ENCODE measurements at places on chromosomes 6 and 20. TPM values are rescaled to one million over a fixed set of nuclear protein-coding genes. Genes with fewer than 3 reads are reported as not detected.

The OSBPL2 gene
- 65.1 TPM for total RNA-seq

- no peak for DNase-seq
These were observed 237.6 kb downstream of the QKI start for GRCh38 chr6:163651915-163652668.

DNA sequence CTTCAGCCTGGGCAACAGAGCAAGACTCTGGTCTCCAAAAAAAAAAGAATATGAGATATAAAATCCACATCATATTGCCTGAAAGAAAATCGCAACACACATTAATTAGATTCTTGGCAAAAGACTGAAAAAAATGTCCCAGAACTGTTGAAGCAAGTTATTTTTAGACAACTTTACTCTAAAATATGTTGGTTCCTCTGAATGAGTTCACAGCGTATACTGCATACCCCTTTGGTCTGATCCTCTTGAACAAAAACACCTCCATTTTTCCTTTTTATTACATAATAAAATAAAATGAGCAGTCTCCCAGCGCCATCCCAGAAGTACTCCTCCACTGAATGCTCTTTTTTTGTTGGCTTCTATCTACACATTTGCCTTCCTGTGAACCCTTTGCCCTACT lies 126.0 kb upstream of the TMEM170B start:
- DNase-seq = no peak

- no peak for DNase-seq
These were observed 242.3 kb upstream of the PREP start for GRCh38 chr6:105645156-105645555.

- no peak for DNase-seq
These were observed at the start of gene SUMO4 for GRCh38 chr6:149400050-149400449. SUMO4 (plus strand) TSS chr6:149400262; CDS start chr6:149400392, 130 bp downstream.

DNA sequence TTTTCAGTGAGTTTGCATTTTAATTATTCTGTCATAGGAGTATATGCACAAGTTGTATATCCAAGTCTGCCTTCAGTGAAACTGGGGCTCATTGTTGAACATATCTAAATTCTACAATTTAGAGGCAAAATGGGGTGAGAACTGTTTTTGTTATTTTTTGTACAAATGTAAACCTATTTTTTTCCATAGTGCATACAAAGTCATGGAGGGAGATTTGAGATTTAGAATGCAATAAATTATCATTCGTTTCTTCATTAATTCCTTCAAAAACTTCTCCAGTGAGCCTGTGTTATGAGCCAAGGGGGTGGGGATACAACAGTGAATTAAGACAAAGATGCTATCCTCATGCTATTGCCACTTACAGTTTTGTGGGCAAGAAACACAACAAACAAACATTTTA lies 29.8 kb upstream of the RHAG start:
- DNase-seq = no peak

DNA sequence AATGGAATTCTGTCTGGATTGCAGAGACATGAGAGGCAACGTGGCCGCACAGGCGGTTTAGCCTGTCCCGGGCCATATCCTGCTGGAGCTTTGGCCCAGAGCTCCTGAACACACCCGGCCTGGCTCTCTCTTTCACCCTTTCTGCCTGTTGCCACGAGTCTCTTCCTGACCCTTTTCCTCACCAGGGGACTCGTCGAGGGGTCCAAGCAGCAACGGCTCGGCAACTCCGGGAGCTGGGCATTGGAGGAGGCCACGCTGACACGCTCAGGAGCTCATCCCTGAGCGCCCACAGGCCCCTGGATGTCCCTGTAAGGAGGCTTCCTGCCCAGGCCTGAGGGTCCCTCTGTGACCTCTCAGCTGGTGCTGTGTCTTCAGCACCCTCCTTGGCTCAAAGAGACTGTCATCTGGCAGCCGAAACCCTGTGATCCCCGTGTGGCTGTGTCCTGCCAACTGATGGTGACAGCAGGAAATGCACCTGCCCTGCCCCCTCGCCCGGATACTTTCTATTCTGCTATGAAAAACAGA lies 103.8 kb downstream of the RNASET2 start:
- DNase-seq = no peak

DNA sequence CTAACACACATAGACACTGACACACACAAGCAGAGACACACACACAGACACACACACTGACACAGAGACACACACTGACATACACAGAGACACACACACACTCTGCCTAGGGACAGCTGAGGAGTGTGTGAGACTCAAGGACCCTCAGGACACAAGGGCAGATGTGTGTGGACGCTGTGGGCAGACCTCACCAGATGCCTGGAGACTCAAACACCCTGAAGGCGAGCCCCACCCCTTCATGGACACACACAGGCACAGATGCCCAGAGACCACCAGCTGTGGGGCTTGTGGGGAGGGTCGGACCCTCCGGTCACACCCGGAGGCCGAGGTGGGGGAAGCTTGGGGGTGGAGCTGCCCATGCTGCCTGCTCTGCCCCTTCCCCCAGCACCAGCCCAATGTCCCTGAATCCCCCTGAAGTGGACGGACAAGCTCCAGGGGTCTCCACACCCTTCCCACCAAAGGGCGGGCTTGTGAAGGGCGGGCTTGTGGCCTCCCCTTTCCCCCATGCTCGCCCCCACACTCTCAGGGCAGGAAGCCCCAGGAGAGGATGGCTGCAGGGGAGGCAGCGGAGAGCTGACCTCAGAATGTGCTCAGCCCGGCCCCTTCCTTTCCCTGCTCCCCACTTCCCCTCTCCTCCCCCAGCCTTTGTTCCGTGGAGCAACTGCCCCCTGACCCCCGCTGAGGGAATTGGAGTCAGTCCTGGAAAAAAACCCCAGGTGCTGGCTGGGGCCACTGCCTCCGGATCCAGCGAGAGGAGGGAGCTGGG lies 13.9 kb upstream of the ABHD16B start:
- no peak for DNase-seq

DNA sequence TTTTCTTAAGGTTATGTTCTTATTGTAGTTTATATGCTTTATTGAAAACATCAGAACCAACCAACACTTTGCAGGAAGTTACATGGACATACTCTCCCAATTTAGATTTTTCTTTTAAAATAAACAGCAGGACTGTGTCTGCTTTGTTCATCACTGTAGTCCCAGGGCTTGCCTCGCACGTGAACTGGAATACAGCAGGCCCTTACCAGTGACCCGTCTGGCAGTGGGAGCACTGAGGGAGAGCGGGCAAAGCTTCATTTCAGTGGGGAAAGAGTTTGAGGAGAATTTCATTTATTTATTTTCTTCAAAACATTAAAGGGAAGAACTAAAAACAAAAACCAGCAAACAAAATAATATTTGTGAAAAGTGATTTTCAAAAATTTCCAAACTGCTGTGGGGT lies 230.8 kb downstream of the PAX1 start:
- no peak for DNase-seq

The BPIFA3 gene
- total RNA-seq = not detected

- no peak for DNase-seq
These were observed 51.7 kb downstream of the CHMP4B start for GRCh38 chr20:33862709-33863403.

GRCh38 chr6:44266347-44266746 lies 996 bp upstream of the NFKBIE start:
- no peak for DNase-seq

- DNase-seq = no peak
These were observed 145.7 kb upstream of the MAN1A1 start for GRCh38 chr6:119495230-119495683.

DNA sequence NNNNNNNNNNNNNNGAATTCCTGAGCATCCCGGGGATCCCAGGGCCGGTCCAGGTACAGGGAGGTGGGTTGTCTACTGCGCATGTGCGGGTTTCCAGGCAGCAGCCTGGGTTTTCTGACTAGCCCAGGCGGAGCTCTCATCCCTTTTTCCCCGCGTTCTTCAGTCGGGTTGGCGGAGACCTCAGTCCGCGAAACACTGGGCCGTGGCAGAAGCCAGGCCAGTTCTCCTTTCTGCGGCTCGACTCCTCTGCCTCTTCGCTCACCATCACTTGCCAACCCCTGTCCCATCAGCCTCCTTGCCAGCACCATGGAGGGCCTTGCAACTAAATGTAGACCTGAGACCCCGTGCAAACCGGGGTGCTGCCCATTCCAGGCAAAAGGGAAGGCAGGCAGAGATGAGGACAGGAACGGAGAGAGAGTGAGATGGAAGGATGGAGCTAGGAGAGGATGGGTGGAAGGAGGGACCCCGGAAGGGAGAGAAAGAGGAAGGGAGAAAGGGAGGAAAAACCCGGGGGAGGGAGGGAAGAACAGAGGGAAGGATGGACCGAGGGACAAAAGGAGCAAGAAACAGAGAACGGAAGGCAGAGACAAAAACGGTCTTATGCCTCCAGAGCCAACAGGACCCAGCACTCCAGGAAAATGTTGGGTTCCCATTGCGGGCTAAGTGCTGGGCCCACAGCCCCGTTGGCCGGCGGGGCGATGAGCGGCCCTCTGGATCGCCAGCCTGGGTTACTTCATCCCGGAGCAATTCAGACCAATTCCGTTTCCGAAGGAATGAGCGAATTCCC lies 445.4 kb upstream of the DEFB115 start:
- DNase-seq = no peak

- no peak for DNase-seq
These were observed 110.7 kb downstream of the TFAP2B start for GRCh38 chr6:50929323-50929722.

The PRICKLE4 gene
- 10.9 TPM for total RNA-seq

DNA sequence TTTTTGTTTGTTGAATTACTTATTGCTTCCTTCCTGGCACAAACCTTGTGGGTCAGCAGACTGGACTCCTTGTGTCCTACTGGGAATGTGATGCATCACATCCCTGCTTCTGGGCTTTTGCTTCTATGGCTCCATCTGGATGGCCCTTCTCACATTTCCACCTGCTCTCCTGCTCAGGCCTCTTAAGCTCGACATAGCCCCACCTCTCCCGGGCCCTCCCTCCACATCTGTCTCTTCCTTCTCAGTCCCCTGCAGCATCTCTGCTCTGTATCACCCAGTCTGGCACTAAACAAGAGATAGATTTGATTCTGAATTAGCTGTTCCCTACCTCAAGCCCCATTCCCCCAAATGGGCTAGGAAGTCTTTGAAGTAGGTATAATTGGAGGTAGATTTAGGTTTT lies 356.8 kb downstream of the DHX35 start:
- DNase-seq = no peak

The DZANK1 gene
- total RNA-seq = 5.2 TPM

DNA sequence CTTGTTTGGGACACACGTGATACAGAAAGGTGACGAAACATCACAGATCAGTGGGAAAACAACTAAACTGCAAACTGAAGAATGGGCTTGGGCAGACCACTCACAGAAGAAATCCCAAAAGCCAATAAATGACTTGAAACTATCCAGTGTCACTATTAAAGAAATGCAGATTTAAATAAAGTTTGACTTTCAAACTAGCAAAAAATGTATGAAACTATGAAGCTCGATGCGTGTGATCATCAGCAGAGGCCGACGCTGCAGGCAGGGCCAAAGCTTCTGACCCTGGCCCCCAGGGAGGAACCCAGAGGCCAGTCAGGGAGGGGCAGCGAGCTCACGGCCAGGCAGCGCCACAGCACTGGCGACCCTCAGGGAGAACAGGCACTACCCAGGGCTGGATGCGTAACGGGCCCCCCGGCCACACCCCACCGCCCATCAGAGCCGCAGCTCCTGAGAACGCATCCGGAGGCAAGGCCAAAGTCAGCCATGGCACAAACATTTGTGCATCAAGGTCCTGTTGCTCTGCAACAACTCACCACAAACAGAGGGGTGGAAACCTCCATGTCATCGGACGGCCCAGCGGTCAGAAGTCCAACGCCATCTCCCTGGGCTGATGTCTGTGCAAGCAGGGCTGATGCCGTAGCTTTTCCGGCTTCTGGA lies 94.1 kb downstream of the YTHDF1 start:
- no peak for DNase-seq

DNA sequence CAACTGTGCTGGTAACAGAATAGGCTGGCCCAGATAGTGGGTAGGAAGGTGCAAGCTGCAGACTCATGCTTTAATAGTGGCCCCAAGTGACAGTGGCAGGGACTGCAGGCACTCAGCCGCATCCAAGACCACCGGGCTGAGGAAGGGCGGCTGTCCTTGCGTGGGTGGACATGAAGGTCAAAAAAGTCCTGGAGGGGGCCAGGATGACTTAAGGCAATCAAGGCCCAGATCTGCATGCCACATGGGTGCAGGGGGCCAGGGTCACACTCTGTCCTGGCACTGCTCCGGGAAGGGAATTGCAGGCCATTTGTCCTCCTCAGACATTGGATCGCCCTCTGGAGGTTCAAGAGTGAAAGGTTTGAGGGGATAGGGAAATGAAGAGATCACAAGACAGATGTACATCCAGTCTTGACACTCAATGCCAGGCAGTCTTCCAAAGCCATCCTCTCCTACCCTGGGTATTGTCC lies 10.4 kb upstream of the VNN2 start:
- no peak for DNase-seq

The LATS1 gene
- total RNA-seq = 15.1 TPM

All from esophagus squamous epithelium (tissue), 5 donors.